ENCODE measurements at places on chromosomes 7 and 10.

GRCh38 chr7:48090095-48090805 is 1.2 kb downstream of the UPP1 start:
- DNase-seq = peak; percentile 58

- DNase-seq = no peak
These were observed 462 bp upstream of the CISD1 start for GRCh38 chr10:58268454-58268945.

DNA sequence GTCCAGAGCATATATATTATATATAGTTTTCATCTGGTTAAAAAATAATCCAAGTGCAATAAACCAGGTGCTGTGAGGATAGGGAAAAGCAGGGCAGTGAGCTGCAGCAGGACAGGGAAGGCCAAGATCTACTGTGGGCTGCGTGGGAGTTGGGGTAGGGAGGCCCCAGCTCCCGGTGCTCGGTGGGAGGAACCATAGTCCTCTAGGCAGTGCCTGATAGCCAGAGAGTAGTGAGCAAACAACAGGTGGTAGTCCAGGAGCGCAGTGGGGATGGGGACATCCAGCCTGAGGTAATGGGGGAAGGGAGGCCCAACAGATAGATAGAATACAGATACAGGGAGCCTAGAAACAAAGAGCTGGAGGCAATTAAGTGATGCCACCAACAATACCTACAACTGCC is 4.1 kb upstream of the BMPR1A start:
- no peak for DNase-seq

DNA sequence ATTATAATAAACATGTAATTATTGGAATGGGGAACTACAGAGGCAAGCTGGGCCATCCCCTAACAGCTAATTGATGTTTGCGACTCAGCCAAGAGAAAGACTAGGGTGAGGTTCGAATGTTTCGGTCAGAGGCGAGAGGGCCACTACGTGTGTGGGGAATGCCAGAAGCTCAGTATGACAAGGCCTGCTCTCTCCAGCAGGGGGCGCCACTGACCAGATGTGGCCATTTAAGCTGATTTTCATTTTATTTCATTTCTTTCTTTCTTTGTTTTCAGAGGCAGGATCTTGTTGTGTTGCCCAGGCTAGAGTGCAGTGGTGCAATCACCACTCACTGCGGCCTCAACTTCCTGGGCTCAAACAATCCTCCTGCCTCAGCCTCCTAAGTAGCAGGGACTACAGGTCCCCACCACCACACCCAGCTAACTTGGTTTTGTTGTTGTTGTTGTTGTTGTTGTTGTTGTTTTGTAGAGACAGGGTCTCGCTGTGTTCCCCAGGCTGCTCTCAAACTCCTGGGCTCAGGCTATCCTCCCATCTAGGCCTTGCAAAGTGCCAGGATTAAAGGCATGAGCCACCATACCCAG is 38.1 kb downstream of the TMEM130 start:
- DNase-seq = no peak

DNA sequence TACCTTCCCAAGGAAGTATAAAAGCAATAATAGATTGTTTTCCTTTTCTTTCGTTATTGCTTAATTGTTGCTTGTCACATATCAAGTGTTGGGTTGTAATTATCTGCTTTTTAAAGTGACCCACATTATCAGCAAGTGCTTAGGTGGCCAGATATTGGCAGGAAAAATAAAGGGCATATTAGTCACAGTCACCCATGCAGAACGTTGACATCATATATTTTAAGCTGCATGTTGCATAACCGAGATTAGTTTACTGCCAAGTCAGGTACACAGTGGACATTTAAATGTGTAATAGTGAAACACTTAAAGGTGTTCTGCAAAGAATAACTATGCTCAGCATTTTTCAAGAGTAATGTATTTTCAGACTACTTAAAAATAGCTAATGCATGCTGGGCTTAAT is 11.4 kb downstream of the NEBL start:
- DNase-seq = no peak

DNA sequence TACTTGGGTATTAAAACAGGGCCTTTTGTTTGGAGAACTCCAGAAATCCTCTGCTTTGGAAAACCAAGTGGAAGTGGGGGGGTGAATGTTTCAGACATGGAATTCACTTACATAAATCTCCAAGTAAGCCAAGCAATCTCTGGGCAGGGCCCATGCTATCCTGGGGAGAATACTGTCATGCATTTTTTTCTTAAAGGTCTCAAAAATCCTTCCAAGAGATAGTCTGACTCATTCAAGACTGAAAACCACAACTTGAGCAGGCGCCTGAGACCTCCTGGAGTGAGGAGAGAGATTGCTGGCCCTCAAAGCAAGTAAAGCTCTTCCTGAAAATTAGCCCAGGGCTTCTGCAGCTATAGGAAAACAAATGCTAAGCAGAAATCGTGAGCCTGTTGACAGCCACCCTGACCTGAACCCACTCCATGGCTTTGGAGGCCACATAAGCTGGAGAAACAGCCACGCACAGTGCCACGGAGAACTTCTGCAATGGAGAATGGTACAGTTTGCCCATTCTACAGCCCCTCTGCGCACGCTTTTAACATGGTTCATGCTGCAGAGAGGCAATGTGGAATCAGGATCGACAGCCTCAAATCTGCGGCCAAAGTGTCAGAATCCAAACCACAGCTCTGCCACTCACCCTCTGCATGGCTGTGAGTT is 203.1 kb upstream of the AUTS2 start:
- no peak for DNase-seq

DNA sequence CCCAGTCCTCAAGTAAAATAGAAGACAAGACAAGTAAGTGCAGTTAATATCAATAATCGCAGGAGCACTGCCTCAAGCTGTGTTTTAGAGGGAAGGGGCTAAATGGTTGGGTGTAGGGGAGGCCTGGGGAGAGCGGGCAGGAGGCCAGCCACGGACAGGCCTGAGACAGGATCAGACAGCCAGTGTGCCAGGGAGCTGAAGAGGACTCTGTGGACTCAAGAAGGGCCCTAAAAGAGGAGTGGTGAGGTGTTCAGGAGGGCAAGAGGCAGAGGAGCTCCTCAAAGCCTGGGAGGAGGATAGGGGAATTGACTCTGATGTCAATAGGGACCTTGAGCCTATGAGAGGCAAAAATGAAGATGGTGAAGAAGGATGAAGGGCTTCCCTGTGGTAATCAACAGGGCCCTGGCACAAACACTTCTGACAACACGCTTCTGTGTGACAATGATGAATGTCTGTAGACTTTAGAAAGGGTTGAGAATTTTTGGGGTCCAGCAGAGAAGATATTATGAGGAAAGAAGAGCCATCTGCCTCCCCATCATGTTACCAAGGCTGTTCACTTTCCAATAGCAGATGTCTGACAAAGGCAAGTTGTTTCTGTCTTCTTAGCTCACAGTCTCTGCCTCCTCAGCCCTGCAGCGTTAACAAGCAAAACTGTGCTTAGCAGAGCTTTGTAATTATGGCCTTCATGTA is 2.4 kb upstream of the PTPRE start:
- no peak for DNase-seq

DNA sequence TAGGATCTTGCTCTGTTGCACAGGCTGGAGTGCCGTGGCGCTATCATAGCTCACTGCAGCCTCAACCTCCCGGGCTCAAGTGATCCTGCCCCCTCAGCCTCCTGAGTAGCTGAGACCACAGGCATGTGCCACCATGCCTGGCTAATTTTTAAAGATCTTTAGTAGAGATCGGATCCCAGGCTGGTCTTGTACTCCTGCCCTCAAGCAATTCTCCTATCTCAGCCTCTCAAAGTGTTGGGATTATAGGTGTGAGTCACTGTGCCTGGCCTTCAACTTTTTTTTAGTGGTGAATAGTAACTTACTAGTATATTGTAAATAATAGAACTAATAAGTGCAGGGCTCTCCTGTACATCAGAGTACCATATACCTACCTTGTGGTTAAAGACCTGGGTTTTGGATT is 52.1 kb upstream of the LMTK2 start:
- DNase-seq = no peak

GRCh38 chr7:156935250-156935649 is 14.3 kb upstream of the NOM1 start:
- no peak for DNase-seq
